Aortic smooth muscle cell (primary cell): ENCODE measurements at places on chromosomes 5 and 9. TPM values are rescaled to one million over a fixed set of nuclear protein-coding genes. Genes with fewer than 3 reads are reported as not detected.

The C7 gene
- 2.4 and 15.2 TPM in 2 replicates for total RNA-seq

The PCDH12 gene
- total RNA-seq, result 1.7 and 3.6 TPM in 2 replicates

The LCN15 gene
- not detected in 2 replicates for total RNA-seq

The TMEM252 gene
- not detected in 2 replicates for total RNA-seq

The PRSS3 gene
- 40.8 and 55.5 TPM in 2 replicates for total RNA-seq

The TERT gene
- not detected in 2 replicates for total RNA-seq

The PHF24 gene
- total RNA-seq, result 0.06 and 0.13 TPM in 2 replicates
